ENCODE measurements at places on chromosomes 4 and X.

DNA sequence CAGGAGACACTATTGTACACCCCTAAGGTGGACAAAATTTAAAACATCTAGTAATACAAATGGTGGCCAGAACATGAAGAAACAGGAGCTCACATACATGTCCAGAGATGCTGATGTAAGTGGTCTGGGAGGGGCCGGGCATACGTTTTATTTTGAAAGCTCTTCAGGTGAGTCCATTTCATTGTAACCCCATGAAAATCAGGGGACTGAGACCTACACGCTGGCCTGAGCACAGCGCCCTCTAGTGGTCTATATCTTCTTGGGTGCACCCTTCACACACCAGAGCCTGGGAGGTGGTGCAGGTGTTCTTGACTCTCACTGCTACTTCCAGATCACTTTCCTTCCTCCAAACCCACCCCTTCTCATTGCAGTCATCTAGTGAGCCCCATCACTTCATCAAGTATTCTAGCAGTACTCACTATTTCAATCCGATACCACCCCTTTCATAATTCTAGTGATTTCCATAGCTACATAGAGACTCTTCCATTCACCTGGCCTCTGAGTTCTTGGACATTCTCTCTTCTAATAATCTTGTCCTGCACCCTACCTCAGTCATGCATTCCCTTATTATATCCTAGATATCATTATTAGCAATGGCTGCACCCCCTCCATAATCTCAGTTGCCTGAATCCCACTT, 4.3 kb upstream of the TLR6 start:
- peak; percentile 34 for DNase-seq

DNA sequence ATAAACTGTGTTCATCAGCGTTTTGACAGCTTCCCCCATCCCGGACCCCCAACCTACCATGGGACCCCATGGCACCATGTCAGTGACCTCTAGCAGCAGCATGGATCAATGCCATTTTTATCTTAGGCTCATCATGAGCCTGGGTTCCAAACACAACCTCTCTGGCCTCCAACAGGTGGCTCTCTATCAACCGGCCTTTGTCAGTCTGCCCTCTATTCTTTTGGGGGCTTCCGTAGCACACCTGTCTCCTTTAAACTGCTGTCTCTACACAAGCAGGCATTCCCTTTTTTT, 721 bp upstream of the TMEM150C start:
- DNase-seq, result no peak

DNA sequence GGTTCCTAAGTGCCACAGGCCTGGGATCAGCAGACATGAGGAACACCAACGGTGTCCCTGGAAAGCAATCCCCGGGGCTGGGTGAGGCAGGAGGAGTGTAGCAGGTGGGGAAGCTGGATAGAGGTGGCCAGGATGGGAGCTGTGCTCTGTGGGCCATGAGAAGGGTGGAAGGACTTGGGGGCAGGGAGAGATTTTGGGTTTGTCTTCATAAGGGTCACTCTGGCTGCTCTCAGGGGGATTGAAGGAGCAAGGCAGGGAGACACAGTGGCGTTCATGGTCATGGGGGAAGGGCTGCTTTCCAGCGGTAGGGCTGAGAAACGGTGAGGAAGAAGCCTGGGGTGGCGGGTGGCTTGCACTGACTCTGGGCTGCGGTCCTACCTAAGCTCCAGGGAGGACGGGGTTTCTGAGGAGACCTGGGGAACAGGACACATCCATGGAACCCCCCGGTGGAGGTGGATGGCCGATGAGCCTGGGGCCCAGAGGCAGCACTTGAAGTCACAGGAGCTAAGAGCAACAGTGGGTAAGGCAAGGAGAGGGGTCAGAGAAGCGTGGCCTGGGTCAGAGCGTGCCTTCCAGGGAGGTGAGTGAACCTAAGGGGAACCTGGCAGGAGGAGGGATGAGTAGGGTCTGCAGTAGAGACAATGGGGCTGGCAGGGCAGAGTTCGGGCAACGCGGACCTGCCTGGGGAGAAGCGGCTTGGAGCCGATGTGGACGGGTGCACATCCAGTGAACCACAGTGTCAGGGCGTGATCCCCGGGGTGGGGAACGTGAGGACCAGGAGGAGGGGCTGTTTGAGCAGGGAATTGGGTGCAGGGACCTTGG, 12.4 kb upstream of the CTBP1 start:
- no peak for DNase-seq

GRCh38 chr4:98630737-98631454, 27.5 kb downstream of the TSPAN5 start:
- DNase-seq, result no peak

DNA sequence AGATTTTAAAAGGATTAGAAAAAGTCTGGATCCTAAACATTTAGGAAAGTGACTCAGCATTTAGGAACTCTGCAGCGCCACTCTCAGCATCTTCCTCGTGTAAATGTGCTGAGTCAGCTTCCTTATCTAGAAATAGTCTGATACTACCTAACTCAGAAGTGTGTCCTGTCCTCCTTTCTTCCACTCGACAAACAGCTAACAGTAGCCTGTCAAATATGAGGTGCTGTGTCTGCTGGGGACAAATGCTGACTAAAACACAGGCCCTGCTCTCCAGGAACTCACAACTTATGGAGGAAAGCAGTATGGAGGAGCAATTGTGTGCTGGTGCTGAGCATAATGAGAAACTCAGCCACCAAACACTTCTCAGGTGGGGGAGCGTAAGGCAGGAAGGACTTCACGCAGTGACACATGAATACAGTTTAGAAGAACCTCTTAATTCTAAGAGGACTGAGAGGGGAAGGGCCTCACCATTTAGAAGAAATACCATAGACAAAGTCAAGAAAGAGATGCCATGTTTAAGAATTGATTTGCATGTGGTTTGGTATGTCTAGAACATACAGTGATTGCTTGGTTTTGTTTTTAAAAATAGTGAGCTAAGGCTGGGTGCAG, 125.3 kb downstream of the SOWAHB start:
- DNase-seq, result no peak

GRCh38 chr4:38503689-38504395, 160.2 kb upstream of the KLF3 start:
- DNase-seq, result no peak

GRCh38 chr4:6115342-6115741, 85.0 kb downstream of the JAKMIP1 start:
- DNase-seq, result no peak

- DNase-seq, result no peak
These were observed 1757.6 kb downstream of the ARAP2 start for GRCh38 chr4:34486461-34487363.

DNA sequence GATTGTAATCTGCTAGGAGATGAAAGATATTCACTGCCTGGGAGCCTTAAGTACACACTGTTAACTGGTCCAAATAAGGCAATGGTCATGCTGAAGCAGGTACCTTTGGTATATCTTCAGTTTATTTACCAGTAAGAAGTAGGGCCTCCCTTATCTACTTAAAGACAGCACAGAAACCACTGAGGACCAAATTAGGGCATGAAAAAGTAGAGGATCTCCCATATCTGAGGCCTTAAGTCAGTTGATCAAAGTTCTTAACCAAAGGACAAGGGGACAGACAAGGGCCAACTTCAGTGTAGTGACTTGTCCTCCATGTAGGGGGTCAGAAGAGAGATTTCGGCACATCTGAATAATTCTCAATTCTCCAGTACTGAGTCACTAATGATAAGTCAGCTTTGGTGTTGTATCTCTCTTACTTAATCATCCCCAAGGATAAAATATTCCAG, 59.1 kb downstream of the AMELX start:
- no peak for DNase-seq

GRCh38 chr4:38572793-38573192, 91.2 kb upstream of the KLF3 start:
- no peak for DNase-seq

DNA sequence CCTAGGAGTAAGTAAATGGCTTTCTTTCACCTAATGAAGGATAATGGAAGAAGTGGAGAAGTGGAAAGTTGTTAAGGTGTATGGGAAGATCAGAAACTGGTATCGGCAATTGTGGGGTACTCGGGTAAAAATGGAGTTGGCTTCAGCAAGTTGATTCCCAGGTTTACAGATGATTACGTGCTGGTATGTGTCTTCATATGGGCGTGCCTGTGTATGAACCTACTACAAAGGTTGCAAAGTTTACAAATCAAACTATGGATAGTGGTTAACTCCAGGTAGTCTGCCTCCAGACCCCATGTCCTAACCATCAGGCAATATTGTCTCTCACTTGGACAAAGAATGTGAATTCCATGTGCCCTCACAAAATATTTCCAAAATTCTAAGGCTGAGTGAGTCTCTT, 773 bp downstream of the TLR3 start:
- DNase-seq, result no peak

DNA sequence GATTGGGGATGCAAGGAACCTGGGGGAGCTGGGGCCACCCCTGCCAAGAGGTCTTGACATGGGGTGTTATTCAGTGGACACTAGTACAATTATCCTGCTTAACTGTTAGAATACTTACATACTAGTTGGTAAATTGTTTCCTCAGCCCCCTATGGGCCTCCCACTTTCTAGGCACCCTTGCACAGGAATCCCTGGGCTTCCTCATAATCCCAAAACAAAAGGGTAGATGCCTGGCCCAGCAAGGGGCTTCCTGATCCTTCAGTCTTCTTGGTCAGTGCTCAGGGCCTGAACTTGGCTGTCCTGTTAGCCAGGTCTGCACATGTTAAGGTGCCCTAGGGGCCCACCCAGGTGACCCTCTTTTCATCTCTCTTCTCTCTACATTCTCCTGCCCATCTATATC, 48.7 kb upstream of the MSX1 start:
- DNase-seq, result no peak

DNA sequence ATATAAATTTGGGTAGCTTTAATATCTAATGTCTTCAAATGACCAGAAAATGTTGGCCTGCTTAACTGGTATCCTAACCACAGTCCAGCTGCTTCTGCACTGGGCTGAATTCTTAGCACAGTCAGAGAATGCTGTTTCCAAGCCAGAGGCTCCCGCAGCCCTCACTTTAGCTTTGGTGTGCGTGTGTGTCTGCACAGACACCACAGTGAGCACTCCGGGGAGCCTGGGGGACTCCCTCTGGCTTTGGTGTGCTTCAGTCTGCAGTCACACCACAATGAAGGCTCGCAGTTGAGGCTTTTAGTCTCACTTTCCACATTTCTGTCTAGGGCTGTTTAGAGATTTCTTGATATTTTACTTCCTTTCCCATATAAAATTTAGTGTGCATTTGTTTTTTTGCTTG, 53.6 kb downstream of the APOO start:
- DNase-seq, result no peak

All from stimulated activated CD4-positive, alpha-beta T cell treated with anti-CD3 and anti-CD28 coated beads, Interleukin-1b, Interleukin-23, amount 100 ng/mL, for 1 hour (primary cell).